ENCODE measurements at places on chromosomes 7 and 10. TPM values are rescaled to one million over a fixed set of nuclear protein-coding genes. Genes with fewer than 3 reads are reported as not detected.

NEUROG3 gene
- not detected for total RNA-seq

ZNF394 gene
- total RNA-seq: 20.7 TPM

DNA sequence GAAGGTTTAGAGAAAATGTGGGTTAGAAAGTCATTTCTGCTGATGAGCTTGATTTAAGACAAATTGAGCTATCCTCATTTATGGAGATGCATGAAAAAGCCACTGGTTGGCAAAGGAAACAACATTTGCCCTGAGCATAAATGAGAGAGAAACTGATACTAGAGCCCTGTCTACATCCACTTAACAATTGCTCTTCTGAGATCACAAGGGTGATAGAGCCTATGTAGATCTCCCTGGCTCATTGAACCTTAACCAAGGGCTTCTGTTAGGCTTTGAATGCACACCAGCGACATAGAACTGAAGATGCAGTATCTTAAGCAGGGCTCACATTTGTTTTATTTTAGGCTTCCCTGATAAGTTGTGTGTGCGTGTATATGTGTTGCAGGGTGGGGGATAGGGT, 35.0 kb downstream of the GPR141 start:
- DNase-seq: no peak

SORCS1 gene
- not detected for total RNA-seq

ASZ1 gene
- not detected for total RNA-seq

CDK1 gene
- 183 TPM for total RNA-seq

DNA sequence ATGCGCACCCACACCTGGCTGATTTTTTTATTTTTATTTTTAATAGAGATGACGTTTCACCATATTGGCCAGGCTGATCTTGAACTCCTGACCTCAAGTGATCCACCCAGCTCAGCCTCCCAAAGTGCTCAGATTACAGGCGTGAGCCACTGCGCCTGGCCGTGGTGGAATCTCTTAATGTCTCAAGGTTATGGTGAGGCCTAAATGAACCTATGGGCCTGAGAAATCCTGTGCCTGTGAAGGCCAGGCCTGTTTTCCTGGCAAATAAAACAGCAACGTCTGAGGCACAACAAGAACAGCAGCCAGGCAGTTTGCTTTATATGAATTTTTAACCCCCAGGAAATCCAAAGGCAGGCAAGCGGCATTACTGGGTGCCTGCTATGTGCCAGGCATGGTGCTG, 297.5 kb upstream of the ZMIZ1 start:
- DNase-seq: no peak

- no peak for DNase-seq
These were observed 212.1 kb upstream of the KLF14 start for GRCh38 chr7:130946114-130946513.

GRCh38 chr7:68697796-68698280, 900.4 kb upstream of the AUTS2 start:
- DNase-seq: no peak

Data from LHCN-M2 (cell line).